ENCODE measurements at places on chromosomes 2 and 18. TPM values are rescaled to one million over a fixed set of nuclear protein-coding genes. Genes with fewer than 3 reads are reported as not detected.
A peak's percentile ranks its signal among the peaks of the same experiment; 100 is the strongest.

Gene FOXD4L1
- 0.64 TPM for total RNA-seq

DNA sequence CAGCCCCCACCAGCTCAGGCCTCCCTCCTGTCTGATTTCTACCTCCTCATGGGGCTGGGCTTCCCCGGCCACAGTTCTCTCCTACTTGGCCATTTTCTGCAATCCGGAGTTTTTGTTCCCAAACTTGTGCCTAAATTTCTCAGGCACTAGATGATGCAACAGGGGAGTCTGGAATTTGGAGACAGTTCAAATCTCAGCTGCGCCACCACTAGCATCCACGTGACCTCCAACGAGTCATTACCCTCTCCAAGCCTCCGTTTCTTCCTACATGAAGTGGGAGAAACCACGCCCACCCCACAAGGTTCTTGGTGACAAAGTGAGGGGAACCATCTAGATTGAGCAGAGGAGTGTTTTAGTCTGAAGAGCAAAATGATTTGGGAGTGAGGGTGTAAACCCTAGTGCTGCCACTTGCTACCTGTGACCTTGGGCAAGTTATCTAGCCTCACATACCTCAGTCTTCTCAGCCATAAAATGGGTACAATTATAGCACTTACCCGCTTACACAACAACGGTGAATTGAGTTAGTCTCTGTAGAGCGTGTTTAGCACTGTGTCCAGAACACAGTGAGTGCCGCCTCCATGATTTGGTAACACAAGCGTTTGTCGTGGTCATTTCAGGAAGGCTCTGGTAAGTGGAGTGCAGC is 61.4 kb upstream of the ASAP2 start:
- ATAC-seq, result no peak

Gene BMP10
- total RNA-seq, result not detected

DNA sequence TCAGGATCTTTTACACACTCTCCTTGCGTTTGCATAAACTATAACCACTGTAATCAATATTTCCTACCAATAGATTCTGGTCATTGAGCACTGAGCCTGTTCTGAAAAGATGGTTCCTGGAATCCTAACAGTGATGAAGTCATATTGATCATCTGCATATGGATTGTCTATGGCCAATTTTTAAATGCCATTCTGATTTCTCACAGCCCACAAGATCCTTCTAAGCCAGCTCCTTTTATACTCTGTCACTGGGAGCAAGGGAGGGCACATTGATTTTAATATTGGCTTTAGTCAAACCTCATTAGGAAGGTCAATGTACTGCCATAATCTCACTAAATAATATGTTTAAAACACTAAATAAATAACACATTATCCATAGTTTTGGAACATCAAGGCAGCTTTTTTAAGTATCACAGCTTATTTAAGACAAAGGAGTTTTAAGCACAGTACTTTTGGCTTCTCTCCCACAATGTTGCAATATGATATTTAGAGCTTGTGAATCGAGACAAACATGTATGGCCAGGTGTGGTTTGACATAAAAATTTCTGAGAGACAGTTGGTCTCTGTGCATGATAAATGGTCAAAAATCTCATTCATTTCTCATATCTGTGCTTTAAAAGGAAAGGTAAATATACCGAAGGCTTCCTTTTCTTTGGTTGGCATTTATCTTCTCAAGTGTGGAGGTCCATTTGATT is 267.3 kb downstream of the MTX2 start:
- no peak for ATAC-seq

DNA sequence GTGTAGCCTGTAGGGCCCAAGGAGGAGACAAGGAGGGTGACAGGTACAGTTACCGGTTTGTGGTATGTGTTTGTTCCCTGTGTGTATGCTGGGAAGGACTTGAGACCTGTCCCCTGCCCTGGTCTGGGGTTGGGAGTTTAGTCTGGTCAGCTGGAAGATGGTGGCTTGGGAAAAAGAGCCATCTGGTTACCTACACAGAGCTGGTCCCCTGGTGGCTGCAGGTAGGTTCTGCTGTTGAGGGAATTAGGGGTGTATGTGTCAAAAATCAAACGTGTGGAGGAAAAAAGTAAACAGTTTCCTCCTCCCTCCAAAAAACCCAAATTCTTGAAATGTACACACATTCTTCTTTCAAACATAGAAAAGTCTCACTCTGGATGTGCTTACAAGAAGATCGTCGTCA is 24.3 kb downstream of the PTMA start:
- ATAC-seq, result no peak

Gene POTEC
- not detected for total RNA-seq

DNA sequence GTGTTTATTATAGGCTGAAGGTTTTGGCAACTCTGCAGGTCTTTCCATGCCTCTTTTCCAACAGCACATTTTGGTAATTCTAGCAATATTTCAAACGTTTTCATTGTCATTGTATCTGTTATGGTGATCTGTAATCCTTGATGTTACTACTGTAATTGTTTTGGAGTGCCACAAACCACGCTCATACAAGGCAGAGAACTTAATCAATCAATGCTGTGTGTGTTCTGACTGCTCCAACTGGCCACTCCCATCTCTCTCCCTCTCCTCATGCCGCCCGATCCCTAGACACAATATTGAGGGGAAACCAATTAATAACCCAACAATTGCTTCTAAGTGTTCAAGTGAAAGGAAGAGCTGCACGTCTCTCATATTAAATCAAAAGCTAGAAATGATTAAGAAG is 32.9 kb downstream of the HDLBP start:
- peak; percentile 76 for ATAC-seq

DNA sequence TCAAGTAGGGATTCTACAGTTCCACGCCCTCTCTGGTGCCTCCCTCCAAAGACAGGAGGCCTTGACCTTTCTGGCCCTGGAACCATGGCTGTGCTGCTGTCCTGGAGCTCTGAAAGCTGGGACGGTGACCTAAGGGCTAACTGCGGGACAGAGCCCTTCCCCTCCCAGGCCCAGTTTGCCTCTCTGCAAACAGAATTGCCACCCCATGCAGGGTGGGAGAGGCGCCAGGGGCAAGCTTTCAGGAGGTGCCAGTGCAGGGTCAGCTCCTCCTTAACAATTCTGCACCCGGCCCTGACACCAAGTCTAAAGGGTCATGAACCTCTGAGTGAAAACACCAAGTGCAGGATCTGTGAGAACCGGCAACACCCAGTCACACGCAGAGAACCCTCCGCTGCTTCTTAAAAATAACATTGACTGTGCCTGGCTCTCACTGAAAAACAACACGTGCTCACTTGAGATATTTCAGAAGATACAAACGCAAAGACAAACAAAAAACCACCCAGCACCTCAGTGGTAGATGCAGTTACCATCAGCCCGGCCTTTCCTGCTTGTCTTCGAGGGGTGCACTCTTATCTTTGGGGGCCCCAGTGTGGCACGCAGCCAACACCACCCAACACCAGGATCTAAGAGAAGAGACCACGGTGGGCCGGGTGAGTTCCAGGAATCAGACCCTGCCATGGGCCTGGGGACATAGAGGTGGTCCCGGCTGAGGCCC is 1.1 kb upstream of the SNED1 start:
- peak; percentile 1 for ATAC-seq

DNA sequence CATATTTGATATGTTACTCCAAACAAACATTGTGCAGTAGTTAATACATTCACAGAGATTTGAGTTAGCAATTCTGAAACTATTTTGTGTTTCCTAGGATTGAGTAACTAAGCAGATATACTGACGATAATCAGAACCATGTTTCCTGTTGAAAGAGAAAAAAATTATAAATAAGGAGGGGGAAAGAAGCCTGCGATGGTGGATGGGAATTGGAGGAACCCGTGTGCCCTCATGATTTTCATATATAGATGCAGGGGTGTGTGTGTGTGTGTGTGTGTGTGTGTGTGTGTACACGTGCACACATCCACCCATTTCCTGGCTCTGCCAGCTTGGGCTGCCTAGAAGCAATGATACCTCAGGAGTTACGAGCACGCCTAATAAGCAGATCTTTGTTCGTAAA is 56.9 kb downstream of the LPIN2 start:
- ATAC-seq, result peak; percentile 63

Gene PCARE
- 0.09 TPM for total RNA-seq

GRCh38 chr2:167980439-167980838 is 267.0 kb downstream of the STK39 start:
- peak; percentile 30 for ATAC-seq

- ATAC-seq, result no peak
Measured at GRCh38 chr2:120726245-120726644, 9.4 kb upstream of the GLI2 start.

Gene TNP1
- total RNA-seq, result not detected

Gene ANKRD30BL
- total RNA-seq, result not detected

DNA sequence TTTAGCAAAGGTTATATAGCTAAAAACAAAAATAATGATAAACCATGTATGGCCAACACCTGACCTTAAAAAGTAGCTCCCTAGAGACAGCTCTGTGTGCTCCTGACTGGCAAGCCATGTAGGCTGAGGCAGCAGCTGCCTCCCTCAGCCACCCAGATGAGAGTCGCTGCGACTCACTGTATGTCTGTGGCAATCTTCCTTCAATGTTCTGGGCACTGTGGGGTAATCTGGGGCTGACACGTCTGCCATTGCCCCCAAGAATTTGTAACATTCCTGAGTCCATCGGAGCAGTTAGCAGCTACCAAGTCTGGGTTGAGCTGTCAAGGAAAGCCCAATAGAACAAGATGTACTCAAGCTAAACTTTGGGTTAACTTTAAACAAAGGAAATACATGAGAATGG is 106.4 kb upstream of the DAPL1 start:
- ATAC-seq, result no peak

DNA sequence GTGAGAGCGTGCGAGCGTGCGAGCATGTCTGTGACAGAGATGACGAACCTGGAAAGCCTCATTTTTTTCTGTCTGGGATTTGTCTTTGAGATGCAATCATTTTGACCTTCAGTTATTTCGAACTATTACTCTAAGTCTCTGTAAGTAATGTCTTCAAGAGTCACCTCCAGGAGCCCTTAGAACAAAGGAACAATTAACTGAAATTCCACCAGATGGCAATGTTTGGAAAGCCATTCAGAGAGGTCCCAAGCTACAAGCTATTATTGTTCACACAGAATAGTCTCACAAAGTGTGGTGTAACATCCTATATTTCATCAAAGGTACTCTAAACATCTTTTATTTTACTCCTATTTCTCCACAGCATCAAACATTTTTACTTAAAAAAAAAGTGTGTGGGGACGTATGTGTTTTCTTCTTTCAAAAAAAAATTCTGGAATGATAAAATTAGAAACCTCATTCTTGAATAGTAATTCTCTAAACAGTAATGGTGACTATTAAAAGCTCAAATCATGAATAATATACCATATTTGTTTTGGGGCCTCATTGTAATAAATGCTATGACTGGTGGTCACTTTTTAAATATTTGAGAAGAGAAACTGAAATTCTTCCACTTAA is 35.1 kb upstream of the MAPRE2 start:
- ATAC-seq, result peak; percentile 93

GRCh38 chr2:230784795-230785194 is 72.2 kb downstream of the CAB39 start:
- ATAC-seq, result no peak

Data from motor neuron (in vitro differentiated cells).